Panc1 (cell line): ENCODE measurements at places on chromosomes 1 and 21.

DNA sequence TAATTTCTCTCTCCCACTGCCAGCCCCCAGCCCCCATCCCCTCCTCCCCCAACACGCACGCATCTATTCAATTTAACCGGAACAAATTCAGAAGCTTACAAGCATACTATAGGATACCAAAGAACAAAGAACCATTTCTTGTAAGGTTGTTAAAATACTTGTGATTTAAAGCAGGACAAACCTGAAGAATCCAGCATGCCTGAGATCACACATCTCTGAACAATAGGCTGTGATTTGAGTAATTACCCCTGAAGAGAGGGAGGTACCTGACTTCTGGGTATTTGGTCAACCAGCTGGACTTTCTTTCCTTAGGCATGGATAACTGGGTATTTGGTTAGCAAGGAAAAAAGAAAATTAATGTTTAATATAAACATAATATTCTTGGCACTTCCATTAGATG is 105.1 kb downstream of the NMNAT2 start:
- DNase-seq, result no peak
- H3K36me3 ChIP-seq, result no peaks in the 10 kb centered on the region
- no peak overlapping the region for H3K4me3 ChIP-seq

DNA sequence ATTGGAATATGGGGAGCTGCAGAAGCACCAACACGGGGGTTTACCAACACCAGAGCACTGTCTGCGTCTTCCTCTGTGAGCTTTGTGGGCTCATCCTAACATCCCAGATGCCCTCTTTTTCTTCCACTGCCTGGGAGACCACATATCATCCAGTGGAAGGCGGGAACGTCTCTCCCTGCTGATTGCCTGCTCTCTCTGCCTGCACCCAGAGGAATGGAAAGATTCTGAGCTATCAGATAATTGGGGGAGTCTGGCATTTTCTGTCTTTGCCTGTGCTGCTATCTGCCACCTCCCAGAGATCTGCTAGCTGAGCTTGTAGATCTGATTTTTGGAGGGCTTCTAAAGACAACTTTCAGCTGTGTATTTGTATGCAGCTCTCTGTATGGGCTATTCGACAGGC is 166.2 kb upstream of the PLXNA2 start:
- H3K4me3 ChIP-seq, result no peak overlapping the region
- H3K36me3 ChIP-seq, result no peaks in the 10 kb centered on the region
- H3K4me1 ChIP-seq, result no peaks in the 10 kb centered on the region
- H3K27me3 ChIP-seq, result no peaks in the 10 kb centered on the region

- H3K4me3 ChIP-seq, result no peak overlapping the region
Measured at GRCh38 chr21:23955135-23955843, 1652.0 kb downstream of the MRPL39 start.

DNA sequence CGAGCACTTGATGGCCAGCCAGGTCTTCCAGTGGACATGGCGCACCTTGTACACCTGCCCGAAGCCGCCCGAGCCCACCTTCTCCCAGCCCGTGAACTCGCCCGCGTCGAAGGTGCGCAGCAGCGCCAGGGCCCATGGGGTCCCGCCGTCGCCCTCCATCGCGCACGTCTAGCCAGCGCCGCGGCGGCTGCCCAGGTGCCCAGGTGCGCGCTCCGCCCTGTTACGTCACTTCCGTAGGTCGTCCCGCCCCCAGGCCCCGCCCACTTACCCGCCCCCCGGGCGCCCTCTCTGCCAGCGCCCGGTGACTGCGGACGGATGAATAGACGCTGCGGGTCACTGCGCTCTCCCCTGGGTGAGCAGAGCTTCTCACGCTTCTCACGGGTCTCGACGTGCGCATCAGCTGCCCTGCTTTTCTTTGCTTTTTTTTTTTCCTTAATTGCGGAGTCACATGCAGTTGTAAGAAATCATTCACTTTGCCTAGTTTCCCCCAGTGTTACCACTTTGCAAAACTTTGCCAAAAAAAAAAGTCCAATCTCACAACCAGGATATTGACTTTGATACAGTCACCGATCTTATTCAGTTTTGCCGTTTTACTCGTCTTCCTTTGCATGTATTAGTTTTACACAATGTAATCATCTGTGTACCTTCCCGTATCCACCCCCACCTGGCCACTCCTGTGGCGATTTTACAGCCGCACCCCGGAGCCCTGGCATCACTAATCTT is at the start of gene RIPK4:
Gene RIPK4 (minus strand): TSS at position 170 of the 723 bp plus-strand sequence. CDS start 11 bp downstream, at position 159.
- no peak for DNase-seq
- peak within 1 kb of the TSS; percentile 72 for H3K4me3 ChIP-seq
- no peaks in the 10 kb centered on the region; the same call in 1 of the 2 replicates for H3K36me3 ChIP-seq
- H3K4me1 ChIP-seq, result peaks cover 23% of the 10 kb centered on the region

GRCh38 chr1:30586671-30587070 is 136.7 kb downstream of the MATN1 start:
- no peaks in the 10 kb centered on the region; the same call in 1 of the 2 replicates for H3K27me3 ChIP-seq
- no peaks in the 10 kb centered on the region for H3K36me3 ChIP-seq
- H3K27ac ChIP-seq, result no peak overlapping the region

- no peaks in the 10 kb centered on the region for H3K27me3 ChIP-seq
- H3K36me3 ChIP-seq, result no peaks in the 10 kb centered on the region
- H3K4me1 ChIP-seq, result no peaks in the 10 kb centered on the region
- no peak overlapping the region for H3K27ac ChIP-seq
Measured at GRCh38 chr1:7258589-7259135, 473.4 kb downstream of the CAMTA1 start.

GRCh38 chr1:247375747-247376146 is 40.2 kb upstream of the NLRP3 start:
- H3K4me1 ChIP-seq, result no peaks in the 10 kb centered on the region
- H3K4me3 ChIP-seq, result no peak overlapping the region
- no peak overlapping the region for H3K27ac ChIP-seq
- H3K27me3 ChIP-seq, result no peaks in the 10 kb centered on the region

DNA sequence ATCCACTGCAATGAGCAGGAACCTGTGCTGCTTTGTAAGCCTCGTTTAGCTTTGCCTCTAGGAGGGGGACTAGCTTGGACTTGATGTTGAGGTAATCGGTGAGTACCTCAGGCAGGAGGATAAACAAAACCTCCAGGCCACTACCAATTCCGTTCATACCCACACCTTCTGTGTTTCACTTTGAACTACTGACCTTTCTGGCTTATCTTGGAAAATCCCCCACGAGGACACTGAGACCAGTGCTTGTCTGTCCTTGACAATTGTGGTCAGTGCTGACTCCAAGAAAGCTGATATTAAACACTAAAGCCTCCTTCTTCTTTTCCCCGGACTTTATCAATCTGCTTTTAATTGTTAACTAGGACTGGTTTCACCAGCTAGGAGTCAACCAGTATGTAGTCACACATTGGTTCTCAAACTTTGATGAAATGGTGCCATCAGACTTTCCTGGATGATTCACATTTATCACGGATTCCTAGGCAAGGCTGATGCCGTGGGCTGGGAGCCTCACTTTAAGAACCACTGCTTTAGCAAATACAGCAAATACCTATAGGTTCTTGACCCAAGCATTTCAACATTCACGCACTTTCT is 52.7 kb downstream of the TGFB2 start:
- H3K27ac ChIP-seq, result peak overlapping the region; percentile 77
- H3K4me3 ChIP-seq, result no peak overlapping the region
- H3K36me3 ChIP-seq, result no peaks in the 10 kb centered on the region
- no peaks in the 10 kb centered on the region for H3K27me3 ChIP-seq

GRCh38 chr1:243731301-243731891 is 118.6 kb downstream of the AKT3 start:
- H3K36me3 ChIP-seq, result no peaks in the 10 kb centered on the region
- no peak for DNase-seq
- no peaks in the 10 kb centered on the region for H3K4me1 ChIP-seq
- H3K27me3 ChIP-seq, result no peaks in the 10 kb centered on the region; the same call in 1 of the 2 replicates

DNA sequence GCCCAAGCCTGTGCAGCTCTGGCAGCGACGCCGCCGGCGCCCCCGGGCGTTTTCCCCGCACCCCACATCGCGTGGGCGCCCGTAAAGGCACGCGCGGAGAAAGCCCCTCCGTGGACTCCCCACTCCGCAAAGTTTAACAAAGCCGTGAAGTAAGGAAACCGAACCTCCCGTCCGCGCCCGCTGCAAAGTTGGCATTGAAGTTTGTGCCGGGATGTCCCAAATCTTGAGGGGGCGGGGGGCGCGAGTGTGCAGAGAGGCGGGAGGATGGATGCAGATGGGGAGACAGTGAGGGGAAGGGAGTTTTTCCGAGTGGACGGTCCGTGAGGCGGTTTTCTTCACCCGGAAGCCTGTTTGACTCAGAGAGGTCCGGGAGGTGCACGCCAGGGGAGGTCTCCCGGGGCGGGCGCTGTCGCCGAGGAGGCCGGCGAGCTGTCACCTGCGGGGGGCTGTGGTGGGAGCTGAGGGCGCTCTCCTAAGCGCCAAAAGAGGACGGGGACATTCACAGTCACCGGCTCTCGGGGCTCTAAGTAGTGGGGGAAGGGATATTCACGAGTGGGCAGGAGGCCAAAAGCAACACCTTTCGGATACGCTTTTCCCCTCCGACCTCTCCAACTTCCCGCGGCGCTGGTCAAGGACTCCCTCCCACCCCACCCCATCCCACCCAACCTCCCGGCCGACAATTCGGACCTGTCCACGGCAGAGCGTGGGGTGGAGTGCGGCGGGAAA is 1.3 kb downstream of the WLS start:
- H3K36me3 ChIP-seq, result no peaks in the 10 kb centered on the region; the same call in 1 of the 2 replicates
- peaks cover 4% of the 10 kb centered on the region; the same call in 1 of the 2 replicates for H3K27me3 ChIP-seq
- H3K4me3 ChIP-seq, result peak overlapping the region; percentile 92
- H3K4me1 ChIP-seq, result peaks cover 4% of the 10 kb centered on the region; the same call in 1 of the 2 replicates

DNA sequence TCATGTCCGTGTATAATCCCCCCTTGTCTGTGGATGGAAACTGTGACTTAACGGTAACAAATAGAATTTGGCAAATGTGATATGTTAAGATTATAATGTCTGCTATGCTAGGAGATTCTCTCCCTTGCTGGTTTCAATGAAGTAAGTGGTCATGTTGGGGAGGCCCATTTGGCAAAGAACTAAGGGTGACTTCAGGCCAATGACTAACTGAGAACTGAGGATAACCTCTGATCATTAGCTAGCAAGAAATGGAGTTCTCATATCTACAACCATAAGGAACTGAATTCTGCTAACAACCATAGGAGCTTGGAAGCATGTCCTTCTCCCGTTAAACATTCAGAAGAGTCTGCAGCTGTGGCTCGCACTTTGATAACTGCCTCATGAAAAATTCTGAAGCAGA is 2.3 kb downstream of the IFI44L start:
- no peak overlapping the region for H3K4me3 ChIP-seq
- H3K27me3 ChIP-seq, result no peaks in the 10 kb centered on the region
- no peaks in the 10 kb centered on the region for H3K36me3 ChIP-seq
- no peaks in the 10 kb centered on the region for H3K4me1 ChIP-seq
- DNase-seq, result no peak

DNA sequence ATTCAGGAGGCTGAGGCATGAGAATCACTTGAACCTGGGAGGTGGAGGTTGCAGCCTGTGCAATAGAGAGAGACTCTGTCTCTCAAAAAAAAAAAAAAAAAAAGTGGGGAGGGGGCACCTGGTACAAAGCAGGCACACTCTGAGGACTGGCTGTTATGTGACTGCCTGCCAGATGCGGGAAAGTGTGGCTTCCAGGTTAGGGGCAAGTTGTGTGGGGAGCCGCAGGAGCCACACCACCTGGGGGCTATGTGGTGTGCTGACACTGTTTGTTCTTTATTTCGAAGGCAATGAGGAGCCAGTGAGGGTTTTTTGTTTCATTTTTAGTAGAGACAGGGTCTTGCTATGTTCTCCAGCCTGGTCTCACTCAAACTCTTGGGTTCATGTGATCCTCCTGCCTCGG is 5.7 kb downstream of the THEMIS2 start:
- no peaks in the 10 kb centered on the region; the same call in none of the 2 replicates for H3K4me1 ChIP-seq

DNA sequence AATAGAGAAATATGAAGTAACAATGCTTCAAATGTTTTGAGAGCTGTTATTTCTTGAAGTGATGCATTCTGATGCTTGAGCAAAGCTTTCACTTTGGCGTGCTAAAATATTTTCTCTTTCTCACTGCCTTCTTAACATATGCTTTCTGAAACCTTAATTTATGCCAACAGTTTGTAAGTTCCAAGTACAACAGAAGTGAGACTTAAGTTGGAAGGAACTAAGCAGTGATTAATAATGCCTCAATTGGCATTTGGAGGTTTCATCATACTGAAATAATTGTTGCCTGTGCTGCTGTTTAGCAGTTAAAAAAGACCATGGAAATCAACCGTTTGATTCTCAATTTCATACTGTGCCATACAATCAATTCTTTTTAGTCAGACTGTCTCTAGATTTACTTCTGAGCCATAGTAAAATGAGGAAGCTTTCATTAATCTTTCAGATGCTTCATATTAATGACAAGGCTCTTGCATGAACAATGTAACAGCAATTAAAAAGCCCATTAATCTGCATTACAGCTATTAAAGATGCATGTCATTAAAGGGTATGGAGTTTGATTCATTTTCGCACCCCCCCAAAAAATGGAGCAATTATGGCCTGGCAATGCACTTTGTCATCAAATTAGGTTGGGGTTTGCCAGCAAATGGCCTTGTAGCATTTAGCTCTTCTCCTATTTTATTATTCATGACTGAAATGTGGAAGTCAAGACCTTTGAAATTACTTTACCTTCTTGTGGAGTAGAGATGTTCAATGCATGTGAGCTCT is 375.3 kb downstream of the USH2A start:
- H3K4me3 ChIP-seq, result no peak overlapping the region
- DNase-seq, result no peak
- H3K27ac ChIP-seq, result no peak overlapping the region
- no peaks in the 10 kb centered on the region for H3K4me1 ChIP-seq

DNA sequence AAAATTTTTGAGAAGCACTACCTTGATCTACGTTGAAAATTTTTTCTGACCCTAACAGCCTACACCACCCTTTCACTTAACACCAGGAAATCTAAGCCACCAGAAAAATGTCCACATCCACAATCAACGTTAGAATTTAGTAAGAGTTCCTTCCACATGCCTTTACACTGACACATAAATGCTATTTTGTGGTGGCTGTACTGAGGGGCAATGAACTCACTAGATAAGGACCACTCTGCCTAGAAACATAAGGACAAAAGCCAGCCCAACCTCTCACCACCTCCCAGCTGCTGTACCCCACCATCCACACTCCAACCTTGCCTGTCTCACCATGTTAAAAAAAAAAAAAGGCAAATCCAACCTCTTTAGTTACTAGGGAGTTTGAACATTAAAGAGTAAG is 29.8 kb downstream of the PARP1 start:
- no peaks in the 10 kb centered on the region for H3K27me3 ChIP-seq
- no peak overlapping the region for H3K27ac ChIP-seq
- no peaks in the 10 kb centered on the region for H3K4me1 ChIP-seq
- H3K36me3 ChIP-seq, result peaks cover 42% of the 10 kb centered on the region

DNA sequence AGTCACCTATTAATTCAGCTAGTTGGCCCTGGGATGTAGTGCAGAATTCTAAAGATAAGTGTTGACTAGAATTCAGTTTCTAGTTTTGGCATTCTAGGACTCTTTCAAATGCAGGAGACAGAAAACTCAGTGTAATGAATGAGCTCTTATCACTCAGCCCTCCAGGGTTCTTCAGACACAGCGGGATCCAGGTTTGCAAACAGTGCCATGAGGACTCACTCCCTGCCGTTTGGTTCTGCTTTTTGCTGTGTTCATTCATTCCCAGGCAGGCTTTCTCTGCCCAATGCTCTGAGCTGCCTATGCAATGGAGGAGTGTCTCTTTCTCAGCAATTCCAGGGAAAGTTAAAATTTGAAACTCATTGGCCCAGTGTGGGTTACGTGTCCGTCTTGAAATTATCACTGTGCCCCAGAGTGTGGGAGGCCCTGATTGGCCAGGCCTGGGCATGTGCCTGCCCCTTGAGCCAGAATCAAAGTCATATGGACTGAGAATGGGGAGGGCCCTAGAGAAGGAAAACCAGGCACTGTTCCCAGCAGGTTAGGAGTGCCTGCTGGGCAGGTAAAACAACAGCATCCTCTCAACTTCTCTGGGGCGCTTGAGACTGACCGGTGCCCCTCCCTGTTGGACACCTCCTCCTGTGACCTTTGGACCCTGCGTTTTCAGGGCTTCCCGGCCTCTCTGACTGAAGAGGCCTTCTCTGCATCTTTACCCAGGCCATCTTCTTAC is 43.4 kb downstream of the TMEM51 start:
- no peak for DNase-seq
- no peak overlapping the region for H3K27ac ChIP-seq
- H3K27me3 ChIP-seq, result no peaks in the 10 kb centered on the region
- no peaks in the 10 kb centered on the region for H3K36me3 ChIP-seq
- H3K4me3 ChIP-seq, result no peak overlapping the region
- H3K4me1 ChIP-seq, result peaks cover 15% of the 10 kb centered on the region
